Gastroesophageal sphincter (tissue), 4 donors: ENCODE measurements at places on chromosomes 12 and 14. TPM values are rescaled to one million over a fixed set of nuclear protein-coding genes. Genes with fewer than 3 reads are reported as not detected.
A peak's percentile ranks its signal among the peaks of the same experiment; 100 is the strongest.

- peak overlapping the region; percentile 84 for H3K27ac ChIP-seq
- no peak overlapping the region for H3K4me3 ChIP-seq
- peaks cover 93% of the 10 kb centered on the region for H3K4me1 ChIP-seq
- ATAC-seq, result no peak
- H3K36me3 ChIP-seq, result peaks cover 38% of the 10 kb centered on the region
These were observed 34.7 kb downstream of the SSH1 start for GRCh38 chr12:108822497-108823205.

GRCh38 chr12:99695050-99695449, 47.5 kb downstream of the GARIN6 start:
- no peak overlapping the region for H3K4me3 ChIP-seq
- H3K4me1 ChIP-seq, result no peaks in the 10 kb centered on the region
- H3K27me3 ChIP-seq, result no peaks in the 10 kb centered on the region
- H3K36me3 ChIP-seq, result peaks cover 13% of the 10 kb centered on the region
- no peak for ATAC-seq

GRCh38 chr12:78698747-78699146, 165.8 kb upstream of the SYT1 start:
- no peak overlapping the region for H3K27ac ChIP-seq
- H3K4me3 ChIP-seq, result no peak overlapping the region
- no peak for ATAC-seq
- H3K36me3 ChIP-seq, result no peaks in the 10 kb centered on the region
- no peaks in the 10 kb centered on the region for H3K4me1 ChIP-seq
- no peaks in the 10 kb centered on the region for H3K27me3 ChIP-seq

DNA sequence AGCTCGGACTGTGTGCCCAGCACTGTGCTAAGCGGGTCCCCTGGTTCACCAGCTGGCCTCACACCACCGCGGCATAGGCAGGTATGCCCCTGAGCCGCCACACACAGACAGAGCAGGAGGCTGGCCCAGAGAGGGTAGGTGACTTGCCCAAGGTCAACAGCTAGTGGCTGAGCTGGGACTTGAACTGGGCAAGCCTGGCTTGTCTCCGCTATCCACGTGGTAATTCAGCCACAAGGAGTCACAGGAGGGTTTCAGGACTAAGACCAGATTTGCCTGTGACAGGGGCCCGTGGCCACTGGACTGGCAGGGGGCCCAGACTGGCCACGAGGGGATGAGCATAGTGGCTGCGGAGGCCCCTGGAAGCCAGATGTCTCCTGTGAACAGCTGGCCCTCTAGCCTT, 47.7 kb downstream of the NCOR2 start:
- H3K4me1 ChIP-seq, result peaks cover 57% of the 10 kb centered on the region
- H3K27ac ChIP-seq, result peak overlapping the region; percentile 98
- ATAC-seq, result no peak
- no peaks in the 10 kb centered on the region for H3K27me3 ChIP-seq
- no peaks in the 10 kb centered on the region for H3K36me3 ChIP-seq

- no peak overlapping the region for H3K4me3 ChIP-seq
- H3K27me3 ChIP-seq, result peaks cover 6% of the 10 kb centered on the region
- H3K27ac ChIP-seq, result no peak overlapping the region
- no peaks in the 10 kb centered on the region for H3K36me3 ChIP-seq
- H3K4me1 ChIP-seq, result no peaks in the 10 kb centered on the region
- no peak for ATAC-seq
These were observed 97.1 kb upstream of the NRXN3 start for GRCh38 chr14:78073028-78073427.

GRCh38 chr12:1841586-1842182, 21.3 kb downstream of the LRTM2 start:
- ATAC-seq, result no peak
- no peak overlapping the region for H3K4me3 ChIP-seq
- no peaks in the 10 kb centered on the region for H3K4me1 ChIP-seq

DNA sequence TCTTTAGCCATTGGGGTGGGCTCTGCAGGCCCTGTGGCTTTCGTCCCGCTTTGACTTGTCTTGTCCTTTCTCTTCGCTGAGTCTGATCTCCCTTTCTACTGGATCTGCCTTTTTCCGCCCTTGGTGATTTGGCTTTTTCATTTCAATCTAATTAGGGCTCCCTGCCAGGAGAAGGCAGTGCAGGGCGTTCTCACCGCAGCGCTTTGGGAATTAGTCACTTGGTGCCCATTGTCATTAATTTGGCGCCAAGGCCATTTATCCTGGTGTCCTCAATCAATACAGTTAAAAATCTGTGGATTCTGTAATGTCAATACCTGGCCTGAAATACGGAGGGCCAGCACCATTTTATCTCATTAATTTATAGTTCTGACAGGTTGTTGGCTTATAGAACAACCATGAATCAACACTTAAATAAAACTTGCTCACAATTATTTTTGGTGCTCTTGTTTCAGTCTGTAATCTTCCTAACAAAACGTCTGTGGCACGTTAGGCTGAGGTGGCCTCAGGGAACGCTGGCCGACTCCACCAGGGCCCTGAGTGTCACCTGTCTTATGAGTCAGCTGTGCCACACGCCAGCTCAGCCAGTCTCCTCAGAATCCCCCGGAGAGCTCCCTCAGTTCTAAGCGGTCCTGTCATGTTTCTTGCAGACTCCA, 115.7 kb downstream of the BEGAIN start:
- H3K4me1 ChIP-seq, result no peaks in the 10 kb centered on the region
- no peak overlapping the region for H3K4me3 ChIP-seq
- peaks cover 26% of the 10 kb centered on the region for H3K36me3 ChIP-seq
- H3K27me3 ChIP-seq, result no peaks in the 10 kb centered on the region
- no peak for ATAC-seq

USP44 gene
- total RNA-seq, result 6.0 TPM

ENO2 gene
- total RNA-seq, result 55.5 TPM

TEDC1 gene
- 4.6 TPM for total RNA-seq

NR4A1 gene
- 36.3 TPM for total RNA-seq
